ENCODE measurements at places on chromosomes 2 and 18.
A peak's percentile ranks its signal among the peaks of the same experiment; 100 is the strongest.

DNA sequence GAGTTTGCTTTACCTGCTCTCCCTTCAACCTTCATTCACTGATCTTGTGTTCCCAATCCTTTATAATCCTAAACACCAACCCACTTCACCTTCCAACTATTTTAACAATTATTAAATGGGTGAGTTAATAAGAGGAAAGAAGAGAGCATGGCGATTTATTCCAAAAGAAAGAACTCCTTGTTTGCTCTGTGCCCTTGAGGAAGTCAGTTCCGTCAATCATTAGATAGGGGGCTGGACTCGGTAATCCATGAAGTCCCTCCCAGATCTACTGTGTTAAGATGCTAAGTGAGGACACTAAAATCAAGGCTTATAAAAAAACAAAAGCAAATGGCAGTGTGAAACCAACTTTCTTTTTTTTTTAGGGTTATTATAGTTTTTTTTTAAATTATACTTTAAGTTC is 589.9 kb downstream of the XIRP2 start:
- DNase-seq: no peak

DNA sequence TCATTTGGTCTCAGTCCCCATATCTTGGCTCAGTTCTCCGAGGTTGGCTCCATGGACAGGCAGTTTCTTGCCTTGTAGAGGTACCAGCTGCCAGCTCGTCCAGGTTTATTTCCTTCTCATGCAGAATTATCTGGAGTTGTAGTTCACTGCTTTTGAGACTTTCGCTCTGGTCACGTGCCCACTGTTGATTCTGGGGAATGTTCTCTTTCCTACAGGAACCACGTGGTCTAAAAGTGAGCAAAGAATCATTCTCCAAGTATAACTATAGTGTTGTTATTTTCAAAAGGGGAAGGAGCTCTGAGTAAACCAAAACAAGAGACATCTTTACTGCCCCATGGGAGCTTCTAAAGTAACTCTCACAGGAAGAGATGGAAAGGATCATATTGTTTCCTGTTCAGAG is 41.2 kb upstream of the RAB27B start:
- no peak for DNase-seq

GRCh38 chr2:5590886-5591285 is 101.3 kb upstream of the SOX11 start:
- DNase-seq: no peak

DNA sequence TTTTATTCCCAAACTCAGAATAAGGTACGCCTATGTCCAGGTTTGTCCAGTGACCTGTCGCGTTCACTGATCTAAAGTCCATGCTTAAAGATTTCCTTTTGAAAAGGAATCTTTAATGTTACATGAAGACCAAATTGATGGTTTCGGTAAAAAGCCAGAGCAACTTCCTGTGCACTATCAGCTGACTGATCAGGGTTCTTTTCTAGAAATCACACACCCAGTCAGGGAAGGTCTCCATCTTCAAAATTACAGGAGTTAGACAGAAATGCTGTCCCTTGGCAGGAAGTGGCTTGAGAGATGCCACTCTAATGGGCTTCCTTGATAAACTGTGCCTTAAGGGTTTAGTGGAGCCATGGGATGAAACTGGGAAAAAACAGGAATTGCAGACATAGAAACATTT is 14.7 kb upstream of the ARHGAP25 start:
- DNase-seq: no peak

- DNase-seq: peak; percentile 58
Measured at GRCh38 chr18:74498712-74499627, 2.8 kb downstream of the CNDP2 start.

DNA sequence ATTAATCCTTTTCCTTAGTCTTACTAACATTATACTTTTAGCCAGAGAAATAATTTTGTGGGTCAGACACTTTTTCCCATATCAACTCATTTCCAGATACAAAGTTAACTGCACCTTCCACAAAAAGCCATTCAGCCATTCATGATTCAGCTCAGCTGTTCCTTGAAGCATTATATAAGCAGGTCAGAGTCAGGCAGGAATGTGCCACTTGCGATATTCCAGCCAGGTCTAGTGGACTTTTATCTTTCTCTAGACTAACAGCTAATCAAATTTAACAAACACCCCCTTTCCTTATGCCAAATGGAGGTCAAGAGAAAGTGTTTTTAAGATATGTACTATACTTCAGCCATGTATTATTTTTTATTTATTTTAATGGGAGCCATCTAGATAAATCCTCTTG is 75.6 kb upstream of the EPB41L3 start:
- no peak for DNase-seq

DNA sequence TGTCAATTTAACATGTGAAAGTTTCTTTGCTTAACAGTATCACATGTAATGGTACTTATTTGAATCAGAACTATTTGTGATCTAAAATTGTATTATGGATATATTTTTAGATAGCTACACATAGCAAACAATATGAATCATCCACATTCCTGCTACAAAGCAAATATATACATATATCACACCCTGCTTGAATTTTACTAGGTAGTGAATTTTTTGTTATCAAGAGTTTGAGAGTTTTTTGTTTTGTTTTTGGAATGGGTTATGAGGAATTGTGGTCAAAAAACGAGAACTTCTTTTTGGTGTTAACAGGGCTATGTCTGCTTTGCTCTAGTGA is 635.7 kb downstream of the NRXN1 start:
- no peak for DNase-seq

GRCh38 chr18:75010689-75011088 is 198.2 kb downstream of the PTGR3 start:
- no peak for DNase-seq

DNA sequence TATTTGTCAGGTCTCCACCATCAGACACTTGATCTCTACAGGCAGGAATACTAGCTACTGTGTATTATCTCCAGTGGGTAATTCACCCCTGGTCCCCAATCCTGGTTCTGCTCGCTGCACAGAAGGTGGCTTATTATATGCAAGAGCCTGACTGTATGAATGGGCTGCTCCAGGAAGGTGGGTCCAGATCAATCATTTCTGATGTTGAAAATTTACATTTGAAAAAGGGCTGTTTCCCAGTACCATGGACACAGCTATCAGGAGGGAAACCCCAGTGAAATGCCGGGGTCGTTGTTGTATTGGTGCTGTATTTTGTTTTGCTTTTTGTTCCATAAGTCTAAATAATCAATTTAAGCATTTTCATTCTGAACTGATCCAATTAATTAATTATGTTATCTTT is 367.6 kb downstream of the RND3 start:
- no peak for DNase-seq

DNA sequence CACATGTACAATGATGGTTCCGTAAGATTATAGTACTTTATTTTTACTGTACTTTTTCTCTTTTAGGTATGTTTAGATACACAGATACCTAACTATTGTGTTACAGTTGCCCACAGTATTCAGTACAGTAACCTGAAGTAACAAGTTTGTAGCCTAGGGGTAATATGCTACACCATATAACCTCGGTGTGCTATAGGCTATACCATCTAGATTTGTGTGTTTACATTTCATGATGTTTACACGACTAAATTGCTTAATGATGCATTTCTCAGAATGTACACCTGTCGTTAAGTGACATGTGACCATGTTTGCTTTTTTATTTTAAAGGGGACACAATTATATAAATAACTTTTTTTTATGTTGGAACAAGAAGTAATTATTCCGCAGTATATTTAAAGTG is 34.5 kb downstream of the PIK3C3 start:
- DNase-seq: no peak

GRCh38 chr2:128269990-128270671 is 48.5 kb downstream of the HS6ST1 start:
- DNase-seq: no peak

DNA sequence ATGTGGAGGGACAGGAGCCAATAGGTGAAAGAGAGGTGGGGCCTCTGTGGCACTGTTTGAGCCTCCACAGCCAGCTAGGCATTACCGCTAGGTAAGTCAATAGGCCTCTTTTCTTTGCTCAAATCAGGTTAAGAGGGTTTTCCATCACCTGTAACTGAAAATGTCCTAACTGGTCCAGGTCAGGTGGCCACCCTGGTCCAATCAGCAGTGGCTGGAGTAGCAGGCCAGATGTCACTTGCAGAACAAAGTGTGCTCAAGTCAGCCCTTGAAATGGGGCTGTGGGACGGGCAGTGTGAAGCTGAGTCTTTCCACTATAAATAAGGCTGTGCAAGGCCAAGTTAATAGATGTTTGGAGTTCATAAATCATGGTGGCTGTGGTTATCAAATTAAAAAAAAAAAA is 20.9 kb downstream of the FBXO36 start:
- no peak for DNase-seq

DNA sequence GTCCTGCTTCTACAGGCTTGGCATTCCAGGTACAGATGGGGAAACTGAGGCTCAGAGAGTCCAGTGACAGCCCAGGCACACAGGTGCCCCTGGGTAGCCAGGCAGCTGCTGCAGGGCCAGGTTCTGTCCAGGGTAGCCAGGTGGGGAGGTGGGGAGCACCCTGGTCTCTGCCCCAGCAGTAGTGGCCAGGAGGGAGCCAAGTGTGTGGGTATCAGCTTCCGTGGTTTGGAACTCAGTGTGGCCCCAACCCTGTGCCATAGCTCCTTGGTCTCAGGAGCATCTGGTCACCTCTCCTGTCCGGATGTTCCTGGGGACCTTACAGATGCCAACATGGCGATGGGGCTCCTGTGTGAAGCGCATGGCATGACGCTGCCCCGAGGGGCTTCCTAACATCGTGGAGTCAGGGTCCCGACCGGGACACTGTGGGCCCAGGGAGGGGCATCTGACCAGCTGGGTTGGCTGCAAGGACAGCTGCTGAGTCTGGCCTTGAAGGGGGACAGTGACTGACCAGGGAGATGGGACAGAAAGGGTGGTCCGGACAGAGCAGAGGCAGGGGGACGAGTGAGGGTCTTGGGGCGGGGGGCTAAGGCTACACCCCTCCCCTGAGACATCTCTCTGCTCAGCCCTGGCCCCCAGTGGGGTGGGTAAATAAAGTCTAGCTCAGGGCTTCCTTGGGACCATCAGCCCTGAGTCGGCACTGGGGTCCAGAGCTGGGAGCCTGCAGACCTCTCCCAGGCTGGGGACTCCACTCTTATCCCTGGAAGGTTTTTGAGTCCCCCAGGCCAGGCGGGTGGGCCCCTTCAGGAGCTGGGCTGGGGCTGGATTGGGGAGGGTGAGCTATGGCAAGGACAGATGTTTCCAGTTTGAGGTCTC is 76.0 kb upstream of the SMAD7 start:
- no peak for DNase-seq

GRCh38 chr2:79552653-79553052 is 39.8 kb downstream of the CTNNA2 start:
- DNase-seq: no peak

DNA sequence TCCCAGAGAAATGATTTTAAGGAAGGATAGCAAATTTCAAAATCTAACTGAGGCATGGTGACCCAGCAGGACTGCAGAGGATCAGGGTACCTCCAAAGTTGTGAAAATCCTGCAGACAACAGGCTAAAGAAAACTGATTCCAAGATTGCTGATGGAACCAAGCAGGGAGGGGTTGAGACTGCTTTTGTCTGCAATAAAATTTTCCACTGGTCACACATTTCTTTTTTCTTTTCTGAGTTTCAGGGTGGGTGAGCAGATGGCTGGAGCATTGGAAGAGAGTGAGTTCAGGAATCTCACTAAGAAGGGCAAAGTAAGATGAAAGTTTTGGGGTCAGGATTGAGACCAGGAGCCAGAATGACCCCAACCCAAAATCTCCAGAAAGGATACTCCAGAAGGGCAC is 321.0 kb downstream of the TNS1 start:
- DNase-seq: no peak

- DNase-seq: no peak
Measured at GRCh38 chr2:38935568-38936172, 46.0 kb downstream of the ARHGEF33 start.

DNA sequence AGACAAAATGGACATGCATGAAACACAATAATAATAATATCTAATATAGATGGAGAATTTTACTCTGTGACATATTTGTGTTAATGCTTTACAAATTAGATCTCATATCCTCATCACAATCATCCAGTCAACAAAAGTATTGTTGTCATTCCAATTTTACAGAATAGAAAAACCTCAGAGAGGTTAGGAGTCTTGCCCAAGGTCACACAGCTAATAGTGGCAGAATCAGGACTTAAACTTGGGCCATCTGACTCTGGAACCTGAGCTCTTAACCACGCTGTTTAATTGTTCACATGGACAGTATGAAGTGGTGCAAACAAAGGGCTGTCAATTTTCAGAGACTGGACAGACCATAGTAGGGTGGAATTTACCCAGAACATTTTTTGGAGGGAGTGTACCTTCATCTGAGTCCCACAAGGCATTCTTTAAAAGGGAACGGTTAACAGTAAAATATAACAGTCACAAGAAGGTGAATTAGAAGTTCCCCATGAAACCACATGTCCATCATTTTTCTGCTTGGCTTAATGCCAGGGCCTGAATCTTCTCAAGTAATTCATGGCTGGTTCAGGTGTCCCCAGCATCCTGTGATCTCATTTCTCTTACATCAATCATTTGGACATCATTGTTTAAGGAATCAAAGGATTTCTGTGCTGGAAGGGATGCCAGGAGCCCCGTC is 35.4 kb upstream of the CCDC93 start:
- no peak for DNase-seq

GRCh38 chr2:202831242-202832220 is 40.0 kb downstream of the ICA1L start:
- DNase-seq: peak; percentile 19

DNA sequence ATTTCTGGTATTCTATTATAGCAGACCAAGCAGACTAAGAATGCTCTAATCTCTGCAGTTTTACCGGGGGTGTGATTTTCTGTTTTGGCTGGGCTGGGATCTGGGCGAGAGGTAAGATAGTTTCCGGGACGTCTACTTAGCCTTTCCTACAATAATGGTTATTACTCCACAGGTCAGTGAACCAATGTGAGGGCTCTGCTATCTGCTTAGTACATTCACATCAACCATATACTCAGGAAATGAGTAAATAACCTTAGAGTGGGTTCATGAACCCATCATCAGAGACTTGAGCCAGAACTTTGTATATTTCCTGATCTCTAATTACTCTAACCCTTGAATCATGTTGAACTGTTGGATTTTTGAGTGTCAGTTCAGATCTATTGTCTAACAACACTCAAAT is 90.1 kb upstream of the NOL4 start:
- DNase-seq: no peak
